ENCODE measurements at places on chromosomes 13 and 19.

GRCh38 chr19:47267350-47267759, 7.3 kb upstream of the INAFM1 start:
- H3K27me3 ChIP-seq = no peaks in the 10 kb centered on the region
- peaks cover 19% of the 10 kb centered on the region for H3K36me3 ChIP-seq
- H3K4me3 ChIP-seq = no peak overlapping the region
- H3K27ac ChIP-seq = no peak overlapping the region
- no peaks in the 10 kb centered on the region for H3K4me1 ChIP-seq

DNA sequence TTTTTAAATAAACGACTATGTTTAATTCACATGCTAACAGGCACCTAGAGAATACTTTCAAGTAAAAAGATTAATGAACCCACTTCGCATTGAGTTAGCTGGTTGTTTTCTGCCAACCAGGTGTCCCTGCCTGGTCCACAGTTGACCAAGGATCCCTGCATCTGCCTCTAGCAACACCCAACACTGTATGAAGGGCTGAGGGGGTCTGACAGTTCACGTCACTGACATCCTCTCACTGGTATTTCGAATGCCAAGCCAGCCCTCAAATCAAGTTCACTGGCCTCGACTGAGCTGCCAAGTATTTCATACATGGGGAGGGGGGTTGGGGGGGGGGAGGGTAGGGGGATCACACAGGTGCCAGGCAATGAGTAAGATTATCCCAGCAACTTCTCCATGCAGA, 25.4 kb downstream of the SLC25A30 start:
- no peaks in the 10 kb centered on the region for H3K4me1 ChIP-seq
- H3K4me3 ChIP-seq = no peak overlapping the region
- no peak overlapping the region for H3K27ac ChIP-seq
- DNase-seq = no peak
- peaks cover 7% of the 10 kb centered on the region for H3K36me3 ChIP-seq

DNA sequence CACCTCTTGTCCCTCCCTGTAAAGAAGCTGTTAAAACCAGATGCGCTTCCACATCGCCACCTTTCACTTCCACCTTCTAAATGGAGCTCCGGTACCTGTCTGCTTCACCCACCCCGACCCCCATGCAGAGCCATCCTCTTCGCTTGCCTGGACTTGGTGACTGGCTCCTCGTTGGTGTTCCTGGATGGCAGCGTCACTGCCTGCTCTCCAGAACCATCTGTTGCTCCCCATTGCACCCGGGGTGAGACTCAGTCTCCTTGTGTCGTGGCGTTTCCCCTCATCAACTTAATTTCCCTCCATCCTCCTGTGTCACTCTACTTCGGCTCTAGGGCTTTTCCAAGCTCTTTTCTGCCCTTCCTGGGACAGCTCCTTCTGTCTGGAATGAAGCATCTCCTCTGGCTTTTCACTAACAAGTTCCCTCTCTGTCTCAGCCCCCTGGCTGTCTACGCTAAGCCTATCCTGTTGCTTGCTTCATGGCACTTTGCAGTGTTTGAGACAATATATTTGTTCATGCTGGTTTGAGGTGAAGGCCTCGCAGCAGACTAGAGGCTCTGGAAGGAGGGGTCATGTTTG, 10.3 kb downstream of the CEBPG start:
- H3K4me1 ChIP-seq = no peaks in the 10 kb centered on the region
- H3K36me3 ChIP-seq = no peaks in the 10 kb centered on the region
- no peak overlapping the region for H3K4me3 ChIP-seq
- no peak overlapping the region for H3K27ac ChIP-seq
- no peaks in the 10 kb centered on the region for H3K27me3 ChIP-seq

GRCh38 chr19:49546825-49547565, 19.2 kb downstream of the RCN3 start:
- H3K4me1 ChIP-seq = peaks cover 4% of the 10 kb centered on the region
- DNase-seq = peak; percentile 73
- H3K4me3 ChIP-seq = no peak overlapping the region
- no peaks in the 10 kb centered on the region for H3K27me3 ChIP-seq

DNA sequence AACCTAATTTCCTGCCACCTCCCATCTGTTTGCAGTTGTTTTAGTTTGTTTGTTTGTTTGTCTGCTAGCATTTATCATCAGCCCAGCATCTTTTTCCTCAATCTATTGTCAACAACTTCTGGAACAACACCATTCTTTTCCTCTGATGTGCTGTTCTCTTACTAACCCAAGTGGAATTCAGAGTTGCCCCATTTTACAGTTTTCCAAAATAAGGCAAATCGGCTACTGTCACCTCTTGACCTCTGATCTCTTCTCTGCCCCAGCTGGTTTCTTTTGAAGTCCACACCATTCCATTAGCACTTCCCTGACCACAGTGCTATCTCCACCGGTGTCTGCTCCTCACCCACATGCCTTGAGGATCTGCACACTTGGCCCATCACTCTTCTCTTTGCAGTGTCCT, 102.4 kb downstream of the EFNB2 start:
- H3K36me3 ChIP-seq = no peaks in the 10 kb centered on the region
- H3K27ac ChIP-seq = no peak overlapping the region
- DNase-seq = no peak
- H3K4me1 ChIP-seq = no peaks in the 10 kb centered on the region
- no peaks in the 10 kb centered on the region for H3K27me3 ChIP-seq

DNA sequence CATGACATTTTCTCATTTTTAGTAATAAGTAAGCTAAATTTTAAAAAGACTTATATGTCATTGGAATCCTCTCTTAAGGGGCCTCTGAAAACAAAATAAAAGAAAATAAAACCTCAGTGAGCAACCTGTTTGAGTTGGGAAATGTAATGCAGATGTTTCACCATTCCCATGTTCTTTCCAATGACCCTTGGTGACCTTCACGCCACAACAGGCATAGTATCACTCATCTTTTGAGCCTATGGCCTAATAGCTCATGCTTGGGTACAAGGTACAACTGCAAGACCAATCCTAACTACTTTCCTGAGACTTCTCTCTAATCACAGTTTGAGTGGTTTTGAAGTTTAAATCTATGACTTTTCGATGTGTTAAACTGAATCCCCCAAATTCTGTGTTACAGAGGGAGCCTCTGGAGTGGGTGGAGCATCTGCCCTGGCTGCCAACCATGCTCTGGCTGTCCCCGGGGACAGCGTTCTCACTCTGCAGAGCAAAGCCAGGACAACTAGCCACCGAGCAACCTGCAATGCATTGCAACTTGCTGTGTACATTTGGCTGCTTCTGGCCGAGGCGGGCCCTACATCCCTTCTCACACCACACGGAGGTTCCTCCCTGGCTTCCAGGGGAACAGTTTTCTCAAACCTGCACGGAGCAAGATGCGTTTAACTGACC, 307.9 kb upstream of the MAB21L1 start:
- H3K27ac ChIP-seq = no peak overlapping the region
- no peaks in the 10 kb centered on the region for H3K4me1 ChIP-seq
- no peak for DNase-seq
- no peaks in the 10 kb centered on the region for H3K27me3 ChIP-seq
- no peaks in the 10 kb centered on the region for H3K36me3 ChIP-seq

DNA sequence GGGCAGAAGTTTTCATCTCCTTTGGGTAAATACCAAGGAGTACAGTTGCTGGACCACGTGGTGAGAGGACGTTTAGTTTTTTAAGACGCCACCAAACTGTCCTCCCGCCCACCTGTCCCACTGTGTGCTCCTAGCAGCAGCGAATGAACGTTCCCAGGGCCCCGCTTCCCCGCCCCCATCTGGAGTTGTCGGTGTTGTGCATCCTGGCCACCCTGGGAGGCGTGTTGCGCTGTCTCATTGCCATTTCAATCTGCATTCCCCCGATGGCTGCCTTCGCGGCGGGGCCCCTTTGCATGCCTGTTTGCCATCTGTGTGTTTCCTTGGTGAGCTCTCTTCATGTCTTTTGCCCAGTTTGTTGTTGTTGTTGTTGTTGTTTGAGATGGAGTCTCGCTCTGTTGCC, 76.1 kb downstream of the KDM4B start:
- H3K36me3 ChIP-seq = peaks cover 4% of the 10 kb centered on the region
- H3K4me3 ChIP-seq = no peak overlapping the region
- H3K27me3 ChIP-seq = no peaks in the 10 kb centered on the region
- no peak for DNase-seq
- H3K27ac ChIP-seq = no peak overlapping the region
- peaks cover 33% of the 10 kb centered on the region for H3K4me1 ChIP-seq

DNA sequence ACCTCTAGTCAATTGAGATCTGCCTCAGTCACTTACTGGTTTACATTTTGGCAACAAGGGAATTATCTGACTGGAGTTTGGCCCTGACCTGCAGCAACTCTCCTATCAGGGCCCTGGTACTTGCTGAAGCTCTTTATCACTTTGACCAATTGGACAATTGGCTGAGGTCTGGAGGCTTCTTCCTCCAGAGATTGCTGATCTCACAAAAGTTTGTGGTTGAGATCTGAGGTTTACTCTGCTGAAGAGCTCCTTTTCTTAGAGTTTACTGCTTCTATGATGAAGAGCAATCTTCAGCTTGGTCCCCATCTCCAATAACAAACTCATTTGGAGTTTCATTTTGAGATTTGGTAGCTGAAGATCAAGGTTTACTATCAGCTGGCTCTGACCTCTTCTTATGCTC, 276.9 kb upstream of the SGCG start:
- H3K36me3 ChIP-seq = no peaks in the 10 kb centered on the region
- no peak overlapping the region for H3K27ac ChIP-seq
- DNase-seq = no peak
- H3K27me3 ChIP-seq = no peaks in the 10 kb centered on the region
- H3K4me3 ChIP-seq = no peak overlapping the region

- H3K27ac ChIP-seq = no peak overlapping the region
- H3K4me3 ChIP-seq = no peak overlapping the region
- H3K36me3 ChIP-seq = no peaks in the 10 kb centered on the region
- DNase-seq = no peak
- no peaks in the 10 kb centered on the region for H3K27me3 ChIP-seq
Measured at GRCh38 chr19:3775831-3776230, 3.8 kb upstream of the RAX2 start.

GRCh38 chr13:44591316-44591715, 15.2 kb upstream of the TSC22D1 start:
- no peaks in the 10 kb centered on the region for H3K27me3 ChIP-seq
- no peak for DNase-seq
- H3K27ac ChIP-seq = no peak overlapping the region
- no peaks in the 10 kb centered on the region for H3K36me3 ChIP-seq
- H3K4me3 ChIP-seq = no peak overlapping the region

DNA sequence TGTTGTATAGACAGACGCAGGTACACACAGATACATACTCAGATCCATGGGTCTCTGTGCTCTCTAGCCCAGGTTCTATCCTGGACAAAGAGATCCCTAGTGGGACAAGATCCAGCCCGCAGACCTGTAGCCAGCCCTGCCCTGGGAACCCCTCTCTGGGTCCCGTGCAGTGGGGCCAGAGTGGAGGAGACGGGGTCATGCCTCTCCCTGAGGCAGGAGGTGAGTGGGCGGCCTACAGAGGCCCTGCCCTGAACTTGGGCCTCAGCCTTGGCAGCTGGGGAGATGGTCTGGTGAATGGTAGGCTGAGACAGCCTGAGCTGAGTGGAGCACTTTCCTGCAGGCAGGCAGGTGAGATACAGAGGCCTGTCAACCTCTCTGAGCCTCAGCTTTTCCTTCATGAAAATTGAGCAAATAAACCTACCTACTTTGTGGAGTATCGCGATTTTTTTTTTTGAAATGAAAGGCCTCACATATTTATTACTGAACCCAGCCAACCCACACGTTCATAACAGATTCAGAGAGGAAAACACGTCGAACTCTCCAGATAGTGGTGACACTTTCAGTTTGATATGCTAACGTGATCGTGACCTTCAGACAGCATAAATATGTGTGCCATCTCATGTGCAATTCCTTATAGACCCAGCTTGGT, 3.4 kb upstream of the JUND start:
- no peak for DNase-seq
- no peak overlapping the region for H3K27ac ChIP-seq
- peaks cover 20% of the 10 kb centered on the region for H3K4me1 ChIP-seq
- H3K36me3 ChIP-seq = no peaks in the 10 kb centered on the region
- H3K27me3 ChIP-seq = no peaks in the 10 kb centered on the region

DNA sequence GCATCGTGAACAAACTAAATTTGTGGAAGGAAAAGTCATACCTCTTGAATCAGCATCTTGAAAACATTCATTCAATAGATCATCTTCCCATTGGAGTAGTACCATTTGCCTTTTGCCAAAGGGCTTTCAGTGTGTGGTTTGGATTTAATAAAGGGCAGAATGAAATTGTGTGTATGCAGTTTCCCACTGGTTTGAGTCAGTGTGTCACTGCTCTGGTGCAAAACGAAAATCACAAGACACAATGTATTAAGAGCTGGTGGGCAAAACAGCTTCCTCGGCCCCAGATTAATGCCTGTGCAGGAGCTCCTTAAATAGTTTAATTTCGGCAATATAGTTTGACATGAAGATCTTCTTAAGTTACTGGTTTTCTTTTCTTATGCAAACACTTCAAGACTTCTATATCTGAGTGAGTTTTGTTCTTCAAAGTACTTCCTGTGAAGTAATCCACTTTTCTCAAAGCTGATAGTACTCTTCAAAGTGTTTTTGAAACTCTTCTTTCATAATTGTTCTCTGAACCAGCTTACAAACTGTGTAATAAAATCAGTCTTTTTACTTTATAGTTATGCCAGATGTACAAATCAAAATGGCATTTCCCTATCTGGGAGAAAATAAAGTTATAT, 32.1 kb downstream of the RASL11A start:
- H3K36me3 ChIP-seq = no peaks in the 10 kb centered on the region
- H3K4me3 ChIP-seq = no peak overlapping the region
- H3K27ac ChIP-seq = no peak overlapping the region
- H3K4me1 ChIP-seq = no peaks in the 10 kb centered on the region
- no peak for DNase-seq

DNA sequence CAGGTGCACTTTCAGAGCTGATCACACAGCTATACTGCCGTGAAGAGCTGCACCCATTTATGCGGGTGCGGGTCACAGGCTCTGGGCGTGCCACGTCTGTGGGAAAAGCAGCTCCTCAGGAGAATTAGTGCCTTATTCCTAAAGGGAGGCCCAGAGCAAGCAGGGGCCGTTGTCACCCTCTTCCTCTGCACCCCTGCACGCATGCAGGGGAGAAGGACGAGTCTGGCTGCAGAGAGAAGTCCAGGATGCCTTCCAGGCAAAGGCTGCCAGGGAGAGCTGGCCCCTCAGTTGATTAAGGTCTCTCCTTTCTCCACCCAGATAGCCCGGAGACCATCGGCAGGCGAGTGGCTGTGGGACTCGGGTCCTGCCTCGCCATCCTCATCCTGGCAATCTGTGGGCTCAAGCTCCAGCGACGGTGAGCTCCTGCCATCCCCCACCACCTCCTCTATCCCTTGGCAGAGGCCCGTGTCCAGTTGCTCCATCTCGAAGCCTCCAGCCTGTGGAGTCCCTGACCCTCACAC, 3.1 kb upstream of the FFAR1 start:
- no peak overlapping the region for H3K27ac ChIP-seq
- H3K4me3 ChIP-seq = no peak overlapping the region
- no peaks in the 10 kb centered on the region for H3K4me1 ChIP-seq
- no peak for DNase-seq

GRCh38 chr19:40348961-40349507, 539 bp downstream of the PLD3 start:
- peaks cover 8% of the 10 kb centered on the region for H3K4me1 ChIP-seq
- H3K27ac ChIP-seq = peak overlapping the region; percentile 72
- peak overlapping the region; percentile 88 for H3K4me3 ChIP-seq

Data from astrocyte (in vitro differentiated cells and primary cell).